ENCODE measurements at places on chromosomes 7 and 10. TPM values are rescaled to one million over a fixed set of nuclear protein-coding genes. Genes with fewer than 3 reads are reported as not detected.

DNA sequence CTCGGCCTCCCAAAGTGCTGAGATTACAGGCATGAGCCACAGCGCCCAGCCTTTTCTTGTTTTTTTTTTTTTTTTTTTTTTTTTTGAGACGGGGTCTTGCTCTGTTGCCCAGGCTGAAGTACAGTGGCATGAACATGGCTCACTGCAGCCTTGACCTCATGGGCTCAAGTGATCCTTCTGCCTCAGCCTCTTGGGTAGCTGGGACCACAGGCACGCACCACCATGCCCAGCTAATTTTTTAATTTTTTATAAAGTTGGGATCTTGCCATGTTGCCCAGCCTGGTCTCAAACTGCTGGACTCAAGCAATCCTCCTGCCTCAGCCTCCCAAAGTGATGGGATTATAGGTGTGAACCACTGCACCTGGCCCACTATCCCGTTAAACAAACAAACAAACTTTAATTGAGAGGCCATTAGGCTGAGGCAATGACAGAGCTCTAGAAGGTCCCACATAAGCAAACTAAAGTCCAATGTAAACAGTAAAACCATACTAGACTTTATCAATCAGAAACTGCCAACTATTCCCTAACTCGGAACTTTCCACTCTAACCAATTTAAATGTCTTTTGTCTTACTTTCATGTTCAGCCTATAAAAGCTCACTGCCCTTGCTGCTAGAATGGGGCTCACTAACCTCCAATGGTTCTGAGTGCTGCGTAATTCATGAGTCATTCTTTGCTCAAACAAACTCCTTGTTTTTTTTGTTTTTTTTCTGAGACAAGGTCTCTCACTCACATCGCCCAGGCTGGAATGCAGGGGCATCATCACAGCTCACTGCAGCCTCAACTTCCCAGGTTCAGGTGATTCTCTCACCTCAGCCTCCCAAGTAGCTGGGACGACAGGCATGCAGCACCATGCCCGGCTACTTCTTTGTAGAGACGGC is 1.9 kb downstream of the DHX32 start:
- no peak for DNase-seq

DNA sequence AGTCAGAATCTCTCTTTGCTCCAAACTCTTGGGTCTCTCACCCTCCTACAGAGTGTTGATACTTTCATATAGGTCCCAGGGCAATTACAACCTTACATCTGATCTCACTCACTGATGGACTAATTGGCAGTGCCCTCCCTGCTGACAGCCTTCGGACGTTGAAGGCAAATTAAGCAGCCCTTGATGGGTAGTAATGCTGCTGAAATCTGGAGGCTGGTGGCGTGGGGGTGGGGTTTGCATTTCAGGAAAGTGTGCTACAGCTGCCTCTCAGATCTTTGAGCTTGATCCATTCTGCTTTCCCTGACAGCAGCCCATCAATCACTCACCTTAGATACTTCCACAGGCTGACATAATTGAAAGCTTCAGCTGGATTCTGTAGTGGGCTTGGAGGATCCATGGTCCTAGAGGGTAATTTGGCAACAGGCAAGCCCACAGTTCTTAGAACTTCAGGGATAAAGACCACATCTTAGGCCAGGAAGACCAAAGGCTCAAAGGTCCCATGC is 349.1 kb upstream of the PODXL start:
- DNase-seq = no peak

DNA sequence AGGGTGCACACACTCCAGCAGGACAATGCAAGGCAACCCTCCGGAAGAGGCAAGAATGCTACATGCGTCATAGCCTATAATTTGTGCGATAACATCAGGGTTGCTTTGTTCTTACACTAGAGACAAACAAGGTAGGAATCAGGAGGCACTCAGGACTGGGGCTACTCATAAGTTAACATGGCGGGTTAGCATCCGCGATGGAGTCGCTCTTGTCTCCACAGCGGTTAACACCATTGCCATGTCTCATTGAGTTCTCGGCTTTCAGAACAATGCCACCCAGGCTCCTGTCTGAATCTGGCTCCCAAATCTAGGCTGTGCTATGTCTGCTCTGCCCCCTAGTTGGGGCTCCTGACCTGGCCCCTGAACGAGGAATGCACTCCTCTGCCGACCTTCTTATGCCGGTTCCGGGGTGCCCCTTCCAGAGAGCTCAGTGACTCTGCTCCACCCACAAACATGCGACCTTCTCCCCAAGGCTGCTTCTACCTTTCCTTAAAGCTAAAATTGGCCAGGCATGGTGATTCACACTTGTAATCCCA is 24.9 kb upstream of the SLF2 start:
- DNase-seq = no peak

GRCh38 chr10:132232023-132232951 is 45.5 kb downstream of the DPYSL4 start:
- DNase-seq = no peak

DNA sequence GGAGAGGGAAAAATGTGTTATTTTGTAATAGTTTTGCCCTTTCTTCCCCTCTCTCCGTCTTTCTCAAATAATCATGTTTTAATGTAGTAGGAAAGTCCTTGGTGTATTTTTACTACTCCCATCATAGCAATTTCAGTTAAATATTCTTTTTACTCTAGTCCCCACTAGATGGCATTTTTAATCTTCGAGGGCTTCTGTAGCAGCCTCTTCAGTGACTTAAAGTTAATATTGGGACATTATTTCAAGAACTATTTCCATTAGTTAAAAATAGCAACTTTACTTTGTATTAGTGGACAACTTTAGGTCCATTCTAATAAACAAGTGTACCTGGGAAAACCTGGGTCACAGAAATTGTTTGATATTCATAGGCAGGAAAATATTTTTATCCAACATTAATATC is 23.0 kb downstream of the EDRF1 start:
- peak; percentile 8 for DNase-seq

- no peak for DNase-seq
Measured at GRCh38 chr7:116030651-116031276, at the start of gene TFEC. TSS of gene TFEC (minus strand) at chr7:116030763. CDS start at chr7:115984441, 46,322 bp downstream.

- no peak for DNase-seq
Measured at GRCh38 chr7:43586251-43586900, 3.5 kb downstream of the STK17A start.

DNA sequence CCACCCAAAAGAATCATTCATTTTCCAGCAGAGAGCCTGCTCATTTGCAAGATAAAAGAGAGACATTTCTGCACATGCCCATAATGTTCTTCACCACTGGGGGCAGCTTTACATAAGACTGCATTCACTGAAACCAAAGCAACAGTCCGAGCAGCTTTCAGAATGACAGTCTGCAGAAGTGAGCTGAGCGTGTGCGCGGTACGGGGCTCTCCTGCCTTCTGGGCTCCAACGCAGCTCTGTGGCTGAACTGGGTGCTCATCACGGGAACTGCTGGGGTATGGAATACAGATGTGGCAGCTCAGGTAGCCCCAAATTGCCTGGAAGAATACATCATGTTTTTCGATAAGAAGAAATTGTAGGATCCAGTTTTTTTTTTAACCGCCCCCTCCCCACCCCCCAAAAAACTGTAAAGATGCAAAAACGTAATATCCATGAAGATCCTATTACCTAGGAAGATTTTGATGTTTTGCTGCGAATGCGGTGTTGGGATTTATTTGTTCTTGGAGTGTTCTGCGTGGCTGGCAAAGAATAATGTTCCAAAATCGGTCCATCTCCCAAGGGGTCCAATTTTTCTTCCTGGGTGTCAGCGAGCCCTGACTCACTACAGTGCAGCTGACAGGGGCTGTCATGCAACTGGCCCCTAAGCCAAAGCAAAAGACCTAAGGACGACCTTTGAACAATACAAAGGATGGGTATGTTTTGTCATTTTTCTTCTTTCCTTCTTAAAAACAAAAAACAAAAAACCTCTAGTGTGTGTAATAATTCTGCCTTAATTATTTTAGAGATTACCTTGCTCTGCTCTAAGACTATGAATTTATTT is at the start of gene LRRTM3:
Gene LRRTM3 (plus strand): TSS at position 141 of the 820 bp plus-strand sequence.
- DNase-seq = peak; percentile 95

GRCh38 chr7:25967278-25968204 is 184.5 kb upstream of the NFE2L3 start:
- no peak for DNase-seq

- peak; percentile 75 for DNase-seq
Measured at GRCh38 chr7:92834507-92835260, 1.7 kb downstream of the CDK6 start.

DNA sequence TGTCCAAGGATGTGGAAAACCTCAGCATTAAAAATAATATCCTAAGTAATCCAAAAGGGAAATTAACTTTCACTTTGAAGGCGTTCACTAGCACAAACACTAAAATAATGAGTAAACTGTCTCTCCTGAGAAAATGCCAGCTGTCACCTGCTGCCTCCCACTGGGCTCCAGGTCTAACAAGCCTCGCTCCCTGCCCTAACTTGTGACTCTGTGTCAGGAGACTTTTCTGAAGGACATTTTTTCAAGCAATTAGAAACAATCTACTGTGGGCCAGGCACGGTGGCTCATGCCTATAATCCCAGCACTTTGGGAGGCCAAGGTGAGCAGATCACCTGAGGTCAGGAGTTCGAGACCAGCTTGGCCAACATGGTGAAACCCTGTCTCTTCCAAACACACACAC is 72.8 kb upstream of the GLCCI1 start:
- peak; percentile 43 for DNase-seq

GRCh38 chr7:54116956-54117355 is 425.2 kb upstream of the VSTM2A start:
- no peak for DNase-seq

GRCh38 chr10:3689871-3690510 is 95.0 kb downstream of the KLF6 start:
- no peak for DNase-seq

- DNase-seq = no peak
Measured at GRCh38 chr7:134945691-134946090, 40.6 kb upstream of the AGBL3 start.

DNA sequence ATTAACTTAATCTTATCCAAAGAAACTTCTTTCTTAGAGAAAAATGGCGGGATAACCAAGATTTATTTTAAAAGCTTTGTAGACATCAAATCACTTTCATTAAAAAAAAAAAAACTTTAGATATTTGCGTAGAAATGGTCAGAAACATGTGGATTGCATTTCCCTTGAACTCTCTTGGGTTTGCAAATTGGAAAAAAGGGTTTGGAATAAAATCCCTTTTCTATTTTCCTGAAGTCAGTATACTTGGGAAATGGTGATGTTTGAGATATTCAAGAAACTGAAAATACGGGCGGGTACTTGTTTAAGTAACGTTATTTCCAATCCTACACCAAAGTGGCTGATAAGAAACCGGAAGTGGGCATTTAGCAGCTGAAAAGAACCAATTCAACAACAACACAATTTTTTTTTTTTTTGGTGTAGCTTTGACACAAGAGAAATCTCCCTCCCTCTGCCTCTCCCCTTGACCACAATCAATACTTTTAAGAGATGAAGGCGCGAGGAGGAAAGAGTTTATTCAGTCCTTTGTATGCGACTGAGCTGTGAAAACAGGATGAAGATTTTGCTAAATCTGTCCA is 13.7 kb upstream of the GFRA1 start:
- DNase-seq = no peak

- no peak for DNase-seq
Measured at GRCh38 chr10:46268076-46268881, 18.5 kb upstream of the ANTXRL start.

- peak; percentile 88 for DNase-seq
Measured at GRCh38 chr10:80855348-80855971, 317.8 kb downstream of the SH2D4B start.

GRCh38 chr10:122178655-122179054 is 92.4 kb upstream of the BTBD16 start:
- peak; percentile 81 for DNase-seq

DNA sequence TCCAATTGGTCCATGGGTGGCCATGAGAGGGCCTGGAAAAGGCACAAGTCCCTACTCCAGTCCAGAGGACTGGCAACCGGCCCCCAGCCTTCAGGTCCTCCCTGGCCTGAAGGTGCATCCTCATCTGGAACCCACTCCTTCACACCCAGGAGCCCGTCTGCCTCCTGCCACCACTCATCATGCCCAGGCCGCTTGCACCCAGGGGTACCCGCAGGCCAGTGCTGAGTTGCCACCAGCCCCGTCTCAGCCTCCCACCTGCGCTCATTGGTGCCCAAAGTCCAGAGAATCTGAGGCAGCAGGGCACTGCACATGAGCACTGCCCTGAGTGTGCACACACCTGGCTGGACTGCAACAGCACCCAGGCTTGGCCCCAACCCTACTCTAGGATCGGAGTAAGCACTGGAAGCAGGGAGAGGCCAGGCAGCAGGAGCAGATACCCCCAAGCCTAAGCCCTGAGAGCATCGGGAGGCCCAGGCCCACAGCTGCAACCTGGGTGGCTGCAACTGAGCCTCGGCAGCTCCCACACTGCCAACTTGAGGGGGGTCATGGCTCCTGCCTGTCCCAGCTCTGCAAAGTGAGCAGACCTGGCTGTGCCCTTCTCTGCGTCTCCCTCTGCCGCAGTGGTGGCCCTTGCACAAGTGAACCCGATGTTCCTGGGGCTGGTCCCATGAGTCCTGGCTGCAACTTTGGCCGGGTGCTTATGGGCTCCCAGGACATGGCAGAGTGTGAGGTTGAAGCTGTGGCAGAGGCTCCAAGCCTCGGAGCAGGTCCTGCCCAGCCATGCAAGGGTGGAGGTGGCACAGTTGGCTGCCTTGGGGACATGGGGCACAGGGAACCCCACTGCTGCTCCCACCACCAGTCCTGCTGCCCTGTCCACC is 44.3 kb downstream of the TCERG1L start:
- no peak for DNase-seq

DNA sequence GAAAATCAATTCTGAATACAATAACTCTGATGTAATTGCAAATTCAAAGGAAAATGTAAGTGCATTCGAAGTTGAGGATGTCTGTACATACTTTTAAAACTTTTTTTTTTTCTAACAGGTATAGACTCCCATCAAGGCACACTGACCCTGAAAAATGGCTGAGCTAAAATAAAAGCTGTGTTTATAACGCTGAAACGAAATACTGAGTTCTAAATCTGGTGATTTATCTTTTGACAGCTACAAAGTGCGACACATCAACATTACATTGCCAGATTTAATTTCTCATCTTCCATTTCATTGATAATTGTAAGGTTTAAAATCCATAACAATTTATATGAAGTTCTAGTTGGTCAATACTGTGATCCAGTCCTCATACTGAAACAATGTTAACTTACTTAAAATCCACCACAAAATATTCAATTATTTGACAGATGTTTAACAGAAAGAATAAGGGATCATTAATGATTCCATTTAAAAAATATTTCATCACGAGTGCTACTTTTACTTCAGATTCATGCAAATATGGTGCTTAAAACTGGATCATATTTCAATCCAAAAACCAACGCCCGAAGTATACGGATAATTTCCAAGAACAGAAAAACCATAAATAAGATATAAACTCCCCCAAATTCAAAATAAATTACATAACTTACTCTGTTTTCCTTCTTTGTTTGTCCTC is 1.4 kb downstream of the RAB11FIP2 start:
- no peak for DNase-seq

Gene COBL
- total RNA-seq = 51.9 TPM

Gene SEMA3A
- 54.5 TPM for total RNA-seq

Gene ZNF467
- 0.19 TPM for total RNA-seq

Gene TMEM26
- total RNA-seq = 2.2 TPM

Gene ZNF862
- 1.6 TPM for total RNA-seq

Gene PPIF
- total RNA-seq = 43.6 TPM

Gene TEX36
- not detected for total RNA-seq

Gene GJD4
- total RNA-seq = not detected

Gene NKX2-3
- total RNA-seq = not detected
